T-helper 17 cell (primary cell): ENCODE measurements at places on chromosomes 3 and 15.

- no peak for DNase-seq
Measured at GRCh38 chr15:78909791-78910228, 35.0 kb downstream of the CTSH start.

DNA sequence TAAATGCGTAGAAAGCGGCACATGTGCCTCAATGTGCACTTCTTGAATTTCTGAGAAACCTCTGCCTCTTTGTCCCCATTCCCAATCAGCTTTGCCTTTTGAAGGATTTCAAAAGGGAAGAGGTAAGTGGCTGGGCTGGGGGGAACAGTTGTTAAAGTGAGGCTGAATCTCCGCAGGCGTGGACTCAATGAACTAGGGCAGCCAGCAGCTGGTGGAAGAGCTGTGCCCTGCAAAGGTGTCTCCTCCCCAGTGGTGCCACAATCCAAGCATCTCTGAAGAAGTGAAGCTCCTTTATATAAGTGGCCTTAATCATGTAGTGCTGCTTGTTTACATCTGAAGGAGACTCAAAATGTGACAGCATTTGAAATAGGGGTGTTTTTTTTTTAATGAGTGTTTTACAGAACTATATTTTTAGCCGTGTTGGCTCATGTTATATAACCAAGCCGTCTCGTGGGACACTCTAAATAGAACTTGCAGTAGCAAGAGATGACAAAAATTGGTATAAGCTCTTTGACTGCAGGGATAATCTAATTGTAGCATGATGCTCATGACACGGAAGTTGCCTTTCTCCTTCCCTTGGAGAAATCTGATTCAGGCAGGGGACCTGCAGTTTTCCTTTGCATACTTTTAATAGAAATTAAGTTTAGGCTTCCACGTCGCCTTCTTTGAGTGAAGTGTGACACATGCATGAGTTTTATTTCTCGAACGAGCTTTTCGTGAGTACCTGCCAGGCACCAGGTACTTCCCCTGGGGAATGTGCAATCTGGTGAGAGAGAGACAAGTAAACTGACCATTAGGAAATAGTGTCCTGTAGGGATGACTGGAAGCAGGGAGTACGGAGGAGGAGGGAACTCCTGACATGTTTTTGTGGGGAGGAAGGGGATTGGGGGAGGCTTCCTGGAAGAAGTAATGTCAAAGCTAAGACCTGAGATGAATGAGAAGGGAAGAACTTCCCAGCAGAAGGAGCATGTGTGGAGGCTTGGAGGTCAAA, 179.7 kb upstream of the BHLHE40 start:
- DNase-seq: no peak

DNA sequence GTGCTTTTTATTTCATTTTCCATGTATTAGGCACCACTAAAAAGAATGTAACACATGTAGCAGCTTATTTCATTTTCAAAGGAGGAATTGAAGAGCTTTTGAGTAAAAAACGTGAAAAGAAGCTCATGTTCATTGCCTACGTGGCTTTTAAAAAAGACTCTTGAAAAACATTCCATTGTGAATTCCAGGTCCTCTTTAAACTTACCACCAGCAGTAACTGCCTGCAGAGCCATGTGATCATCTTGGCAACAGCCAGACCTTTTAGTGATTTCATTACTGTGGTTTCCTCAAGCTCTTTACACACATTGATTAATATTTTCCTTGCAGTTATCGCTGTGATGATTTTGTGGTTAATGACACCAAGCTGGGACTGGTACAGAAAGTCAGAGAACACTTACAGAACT, 43.8 kb upstream of the FBXL22 start:
- DNase-seq: no peak

DNA sequence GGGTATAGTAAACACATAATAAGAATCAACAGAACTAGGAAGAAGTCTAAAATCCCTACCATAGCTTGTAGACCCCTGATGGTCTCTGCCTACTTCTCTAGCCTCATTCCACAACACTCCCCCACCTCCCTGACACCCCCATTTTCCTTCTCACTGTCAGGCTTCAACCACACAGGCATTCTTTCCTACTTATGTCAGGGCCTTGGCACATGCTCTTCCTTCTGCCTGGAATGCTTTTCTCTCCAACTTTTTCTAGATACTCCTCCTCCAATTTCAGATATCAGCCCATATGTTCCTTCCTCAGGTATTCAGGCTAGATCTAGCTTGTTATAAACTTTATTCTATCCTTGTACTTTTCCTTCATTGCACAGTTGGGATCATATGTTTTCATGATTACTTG, 106.0 kb upstream of the MRPL3 start:
- no peak for DNase-seq

DNA sequence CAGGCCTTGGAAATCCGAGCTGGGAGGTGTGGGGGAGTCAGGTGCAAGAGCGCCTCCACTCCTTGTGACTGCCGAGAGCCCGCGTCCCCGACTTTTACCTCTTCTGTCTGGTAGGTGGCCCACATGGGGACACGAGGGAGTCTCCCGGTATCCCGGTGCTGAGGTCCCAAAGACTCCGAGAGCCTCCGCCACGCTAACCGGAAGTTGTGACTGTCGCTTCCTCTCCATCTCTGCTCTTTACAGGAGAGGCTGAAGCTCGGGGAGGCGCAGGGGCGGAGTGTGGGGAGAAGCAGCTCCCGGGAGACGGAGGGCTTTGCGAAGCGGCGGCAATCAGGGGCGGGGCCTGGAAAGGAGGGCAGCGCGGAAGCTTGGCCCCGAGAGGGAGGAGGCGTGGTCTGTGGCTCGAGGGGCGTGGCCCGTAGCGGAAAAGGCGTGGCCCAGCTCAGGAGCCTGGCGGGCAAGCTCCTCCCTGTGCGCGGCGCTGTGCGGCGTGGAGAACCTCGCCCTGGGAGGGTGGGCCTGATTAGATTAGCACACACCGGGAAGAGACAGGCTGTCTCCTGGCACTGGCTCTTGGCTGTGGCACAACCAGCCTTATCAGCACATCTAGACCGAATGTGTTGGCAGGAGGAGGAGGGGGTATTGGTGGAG, 143.9 kb downstream of the GABRB3 start:
- no peak for DNase-seq

- DNase-seq: no peak
Measured at GRCh38 chr3:193831495-193832455, 238.8 kb downstream of the OPA1 start.

GRCh38 chr15:52100807-52101442, 11.7 kb downstream of the BCL2L10 start:
- DNase-seq: no peak

- no peak for DNase-seq
Measured at GRCh38 chr3:27147215-27147614, 222.0 kb downstream of the NEK10 start.

- no peak for DNase-seq
Measured at GRCh38 chr3:31086698-31087097, 192.2 kb upstream of the GADL1 start.

GRCh38 chr3:186994000-186994955, 64.0 kb downstream of the ST6GAL1 start:
- no peak for DNase-seq

- DNase-seq: no peak
Measured at GRCh38 chr3:99951701-99952100, 134.0 kb downstream of the CMSS1 start.

- DNase-seq: no peak
Measured at GRCh38 chr3:124747111-124747981, 17.1 kb downstream of the UMPS start.

GRCh38 chr15:81111510-81112470, 22.3 kb upstream of the CFAP161 start:
- no peak for DNase-seq

- no peak for DNase-seq
Measured at GRCh38 chr3:38343797-38344594, 2.6 kb upstream of the XYLB start.

GRCh38 chr3:175105066-175105465, 245.9 kb downstream of the NAALADL2 start:
- no peak for DNase-seq

- DNase-seq: no peak
Measured at GRCh38 chr3:55624238-55624637, 137.1 kb upstream of the WNT5A start.

GRCh38 chr15:58260205-58260724, 122.1 kb downstream of the AQP9 start:
- no peak for DNase-seq

DNA sequence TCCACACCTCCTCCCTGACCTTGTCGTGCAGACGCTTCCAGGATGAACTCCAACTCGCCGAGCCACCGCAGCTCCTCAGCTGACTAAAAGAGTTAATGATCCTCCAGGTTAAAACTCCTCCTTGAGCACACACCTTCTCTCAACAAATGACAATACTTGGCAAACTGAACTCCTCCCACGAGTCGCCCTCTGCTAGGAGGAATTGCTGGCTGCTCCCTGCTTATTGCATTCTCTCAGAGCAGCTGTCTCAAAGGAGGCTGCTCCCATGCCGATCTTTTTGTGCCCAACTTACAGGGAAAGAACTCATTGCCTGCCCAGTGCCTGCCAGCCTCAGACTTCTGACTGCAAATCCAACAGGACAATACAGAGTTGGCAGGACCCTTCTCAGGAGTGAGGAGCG, at the start of gene ATP13A4:
Gene ATP13A4 (minus strand): TSS at position 85 of the 400 bp plus-strand sequence. CDS start 96 bp downstream, outside the sequence.
- DNase-seq: no peak

DNA sequence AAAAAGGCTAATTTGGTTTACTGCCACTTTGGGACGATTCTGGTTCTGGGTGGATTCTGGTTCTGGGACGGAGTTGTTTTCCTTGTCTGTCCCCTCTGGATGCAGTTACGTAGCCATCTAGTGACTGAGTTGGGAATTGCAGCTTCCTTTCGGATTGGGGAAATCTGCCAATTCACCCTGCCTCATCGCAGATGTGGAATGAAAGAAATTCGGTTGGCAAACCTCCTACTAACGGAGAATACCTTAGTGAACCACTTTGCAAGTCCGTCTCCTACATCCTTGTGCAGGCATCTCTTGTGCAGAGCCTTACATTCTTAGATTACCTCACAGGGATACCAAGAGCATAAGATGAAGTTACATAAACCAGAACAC, 31.5 kb upstream of the AP4E1 start:
- peak; percentile 43 for DNase-seq

GRCh38 chr3:117490716-117491115, 781.1 kb downstream of the TUSC7 start:
- no peak for DNase-seq

DNA sequence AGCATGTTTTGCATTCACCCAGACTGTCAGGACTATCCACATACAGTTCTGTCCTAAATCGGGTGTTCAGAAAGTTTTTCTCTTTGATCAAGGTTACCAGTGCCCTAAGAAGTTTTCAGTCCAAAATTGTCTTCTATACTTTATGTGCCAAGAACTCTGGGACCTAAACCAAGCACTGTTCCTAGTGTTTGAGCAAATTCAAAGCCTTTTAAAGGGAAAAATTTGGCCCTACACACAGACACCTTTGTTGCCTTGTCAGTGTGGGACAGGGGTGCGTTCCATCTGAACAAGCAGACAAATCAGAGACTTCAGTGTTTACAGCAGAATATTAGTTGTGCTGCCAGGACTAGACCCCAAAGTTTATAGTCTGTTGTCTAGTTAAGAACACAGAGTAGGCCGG, 50.6 kb downstream of the DGKG start:
- no peak for DNase-seq

- DNase-seq: no peak
Measured at GRCh38 chr3:58691997-58692396, 25.4 kb upstream of the FAM3D start.

GRCh38 chr15:78105476-78106241, 13.3 kb downstream of the SH2D7 start:
- DNase-seq: no peak

GRCh38 chr3:9499455-9500107, 54.0 kb downstream of the LHFPL4 start:
- DNase-seq: no peak

GRCh38 chr3:150055332-150055731, 84.6 kb upstream of the PFN2 start:
- DNase-seq: no peak

GRCh38 chr15:88655800-88656488, 17.1 kb downstream of the ISG20 start:
- DNase-seq: no peak

GRCh38 chr3:144624656-144625055, 653.0 kb downstream of the DIPK2A start:
- no peak for DNase-seq

DNA sequence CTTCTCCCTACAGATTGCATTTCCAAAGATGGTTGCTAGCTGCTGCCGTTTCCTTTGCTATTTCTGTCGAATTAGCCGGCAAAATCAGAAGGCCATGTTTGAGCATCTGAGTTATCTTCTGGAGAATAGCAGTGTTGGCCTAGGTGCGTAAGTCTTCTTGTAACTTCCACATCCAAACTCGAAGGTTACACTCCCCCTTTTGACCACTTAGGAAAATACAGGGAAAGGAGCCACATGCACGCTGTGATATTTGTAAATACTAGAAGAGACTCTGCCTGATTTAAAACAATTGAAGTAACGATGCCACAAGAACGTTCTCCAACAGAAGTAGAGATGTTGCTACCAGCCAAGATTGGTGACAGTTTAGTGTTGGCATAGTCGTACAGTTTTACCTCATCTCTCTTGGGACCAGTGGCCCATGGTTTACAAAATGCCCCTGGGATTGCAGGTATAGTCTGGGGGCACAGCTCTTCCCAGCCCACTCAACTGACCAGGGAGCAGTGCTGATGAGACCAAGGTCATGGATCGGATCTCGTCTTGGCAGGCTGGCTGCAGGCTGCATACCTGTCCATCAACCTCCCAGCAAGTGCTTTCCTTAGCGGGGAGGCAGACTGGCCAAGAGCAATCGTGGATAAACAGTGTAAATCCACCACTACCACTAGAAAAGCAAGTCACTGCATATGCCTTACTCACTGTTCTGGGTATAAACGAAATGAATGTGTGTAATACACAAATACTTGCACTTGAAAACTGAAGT, 268.4 kb upstream of the CHRM5 start:
- no peak for DNase-seq

DNA sequence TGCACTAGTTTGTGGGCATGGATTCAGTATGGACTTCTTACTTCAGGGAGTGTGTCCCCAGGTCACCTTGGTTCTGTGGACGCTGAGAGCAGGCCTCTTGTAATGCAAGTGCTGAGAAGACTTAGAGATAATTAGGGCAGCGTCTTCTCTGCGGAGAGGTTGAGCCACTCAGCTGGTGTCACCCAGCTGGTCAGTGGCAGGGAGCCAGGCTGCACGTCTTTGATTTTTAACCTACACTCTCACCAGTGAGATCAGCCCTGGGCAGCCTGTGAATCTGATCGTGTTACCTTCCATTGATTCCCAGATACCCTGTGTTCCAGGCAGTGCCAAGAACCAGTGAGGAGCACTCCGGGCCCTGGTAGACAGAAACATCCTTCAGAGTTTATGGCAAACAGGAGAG, 92.6 kb downstream of the SLCO3A1 start:
- no peak for DNase-seq

- no peak for DNase-seq
Measured at GRCh38 chr3:126996905-126997304, 14.0 kb downstream of the PLXNA1 start.

- DNase-seq: peak; percentile 63
Measured at GRCh38 chr3:158672215-158673176, at the start of gene LXN. Gene LXN (minus strand): TSS chr3:158672648. CDS start chr3:158672478, 170 bp downstream.

DNA sequence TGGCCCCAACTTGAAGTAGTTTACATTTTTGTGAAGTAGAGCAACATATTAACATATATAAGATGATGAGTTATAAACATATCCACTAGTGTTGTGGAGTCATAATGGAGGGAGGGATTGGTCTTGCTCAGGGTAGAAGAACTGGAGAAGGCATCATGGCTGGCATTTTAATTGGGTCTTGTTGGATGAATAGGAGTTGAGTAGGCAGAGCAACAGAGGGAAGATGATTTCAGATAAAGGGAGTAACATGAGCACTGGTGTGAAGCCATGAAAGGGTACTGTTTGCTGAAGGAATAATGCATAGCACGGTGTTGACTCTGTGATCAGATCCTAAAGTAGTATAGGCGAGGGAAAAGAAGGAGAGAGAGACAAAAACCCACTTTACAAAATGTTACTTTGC, 3.6 kb upstream of the RFX7 start:
- no peak for DNase-seq

- DNase-seq: no peak
Measured at GRCh38 chr3:154718053-154718452, 288.1 kb upstream of the GPR149 start.
